B cell (primary cell): ENCODE measurements at places on chromosomes 2 and 18. TPM values are rescaled to one million over a fixed set of nuclear protein-coding genes. Genes with fewer than 3 reads are reported as not detected.

TWIST2 gene
- polyA plus RNA-seq, result 0.07 TPM in 1 of 2 replicates, not detected in the other

LYG2 gene
- polyA plus RNA-seq, result not detected in 2 replicates

FHOD3 gene
- polyA plus RNA-seq, result not detected in 2 replicates

TEKT4 gene
- polyA plus RNA-seq, result not detected in 2 replicates

ST6GAL2 gene
- polyA plus RNA-seq, result not detected in 2 replicates

SPATA3 gene
- not detected in 2 replicates for polyA plus RNA-seq

ALPI gene
- polyA plus RNA-seq, result not detected in 2 replicates

FBLN7 gene
- polyA plus RNA-seq, result 0.13 and 0.46 TPM in 2 replicates

CFAP65 gene
- not detected in 2 replicates for polyA plus RNA-seq

PROM2 gene
- 0.67 and 1.2 TPM in 2 replicates for polyA plus RNA-seq

ZNF396 gene
- polyA plus RNA-seq, result 0.40 and 0.50 TPM in 2 replicates

CRIM1 gene
- polyA plus RNA-seq, result 1.3 and 4.8 TPM in 2 replicates

FBXO15 gene
- 1.6 and 2.1 TPM in 2 replicates for polyA plus RNA-seq

ACVR1C gene
- 0.06 and 0.24 TPM in 2 replicates for polyA plus RNA-seq

CDH20 gene
- polyA plus RNA-seq, result 0.09 and 0.23 TPM in 2 replicates

GAL3ST2 gene
- polyA plus RNA-seq, result 0.10 and 0.30 TPM in 2 replicates

FAM237A gene
- not detected in 2 replicates for polyA plus RNA-seq
